ENCODE measurements at places on chromosomes 16 and 17. TPM values are rescaled to one million over a fixed set of nuclear protein-coding genes. Genes with fewer than 3 reads are reported as not detected.

KRTAP3-2 gene
- total RNA-seq, result not detected

WFDC1 gene
- not detected for total RNA-seq

DNA sequence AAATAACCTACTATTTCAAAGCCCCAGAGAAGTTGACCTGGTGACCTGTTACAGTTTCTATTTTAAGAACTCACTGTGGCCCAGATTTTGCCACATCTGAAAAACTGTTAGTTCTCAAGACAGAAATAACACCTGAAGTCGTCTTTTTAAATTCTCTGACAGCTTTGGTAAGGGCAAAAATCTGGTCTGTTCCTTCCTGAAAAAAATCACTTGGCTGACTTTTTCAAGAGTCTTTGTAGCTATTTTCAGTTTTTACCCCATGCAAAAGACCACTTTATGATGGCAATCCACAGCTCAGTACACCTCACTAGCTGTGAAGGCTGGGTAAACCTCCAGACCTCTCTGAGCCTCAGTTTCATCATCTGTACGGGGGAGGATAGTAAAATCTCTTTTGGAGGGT, 60.7 kb upstream of the SREBF1 start:
- H3K27ac ChIP-seq, result no peak overlapping the region
- H3K27me3 ChIP-seq, result no peaks in the 10 kb centered on the region
- H3K4me1 ChIP-seq, result peaks cover 15% of the 10 kb centered on the region

HLF gene
- 5.1 TPM for total RNA-seq

AXIN1 gene
- 38.2 TPM for total RNA-seq

DNA sequence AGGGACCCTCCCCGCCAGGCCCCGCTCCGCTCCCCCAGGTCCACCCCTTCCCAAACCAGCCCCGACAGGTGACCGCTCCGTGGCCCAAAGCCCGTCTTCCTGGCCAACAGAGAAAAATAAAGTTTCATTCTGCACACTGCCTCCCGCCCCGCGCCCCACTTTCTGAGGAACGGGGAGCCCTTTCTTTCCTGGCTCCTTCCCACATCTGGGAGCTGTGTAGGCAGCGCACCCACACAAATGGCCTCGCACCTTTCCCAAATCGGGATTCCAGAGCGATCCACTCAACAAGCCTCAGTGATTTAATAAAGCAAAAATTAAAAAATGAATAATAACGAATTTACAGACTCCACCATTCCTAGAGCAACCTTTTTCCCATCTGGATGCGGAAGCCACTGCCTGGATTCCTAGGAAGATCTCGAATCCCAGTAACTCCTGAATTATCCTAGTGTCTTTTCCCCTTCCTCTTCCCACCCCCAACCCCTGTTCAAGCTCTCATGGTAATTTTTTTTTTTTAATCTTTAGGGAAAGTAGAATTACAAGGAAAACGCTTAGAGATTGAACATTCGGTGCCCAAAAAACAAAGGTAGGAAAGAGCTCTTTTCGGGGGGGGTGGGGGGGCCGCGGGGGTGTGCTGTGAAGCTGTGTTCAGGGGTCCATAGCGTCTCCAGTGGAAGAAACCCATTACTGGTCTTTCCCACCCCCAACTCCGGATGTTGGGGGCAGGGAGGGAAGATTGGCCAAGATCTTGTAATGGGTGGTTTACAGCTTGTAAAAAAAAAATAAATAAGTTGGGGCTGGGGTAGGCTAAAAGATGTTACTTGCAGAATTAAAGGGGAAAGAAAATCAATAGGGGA, 1.6 kb downstream of the IGF2BP1 start:
- H3K4me3 ChIP-seq, result peak overlapping the region; percentile 97
- no peaks in the 10 kb centered on the region for H3K27me3 ChIP-seq
- peak overlapping the region; percentile 100 for H3K27ac ChIP-seq
- peaks cover 52% of the 10 kb centered on the region for H3K36me3 ChIP-seq

- no peak overlapping the region for H3K4me3 ChIP-seq
- DNase-seq, result peak; percentile 52
- H3K27ac ChIP-seq, result no peak overlapping the region
These were observed 5.2 kb downstream of the CISD3 start for GRCh38 chr17:38735161-38735997.

DNA sequence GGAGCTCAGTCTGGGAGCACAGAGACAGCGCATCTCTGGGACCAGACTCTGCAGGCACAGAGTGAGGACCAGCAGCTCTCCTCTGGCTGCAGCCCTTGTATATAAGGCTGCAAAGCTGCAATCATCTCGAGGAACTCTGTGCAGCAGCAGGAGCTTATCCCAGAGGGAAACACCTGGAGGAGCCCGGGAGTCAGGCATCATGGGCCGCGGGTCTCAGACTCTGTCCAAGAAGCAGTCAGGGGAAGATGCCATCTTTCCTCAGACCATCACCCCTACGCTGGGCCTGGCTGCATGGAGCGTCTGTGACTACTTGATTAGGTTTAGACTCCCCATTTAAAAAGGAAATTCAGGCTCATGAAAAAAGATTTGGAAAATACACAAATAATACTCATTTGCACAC, 122.0 kb downstream of the IRF8 start:
- no peaks in the 10 kb centered on the region for H3K4me1 ChIP-seq
- DNase-seq, result no peak
- H3K4me3 ChIP-seq, result no peak overlapping the region
- no peaks in the 10 kb centered on the region for H3K36me3 ChIP-seq

DNA sequence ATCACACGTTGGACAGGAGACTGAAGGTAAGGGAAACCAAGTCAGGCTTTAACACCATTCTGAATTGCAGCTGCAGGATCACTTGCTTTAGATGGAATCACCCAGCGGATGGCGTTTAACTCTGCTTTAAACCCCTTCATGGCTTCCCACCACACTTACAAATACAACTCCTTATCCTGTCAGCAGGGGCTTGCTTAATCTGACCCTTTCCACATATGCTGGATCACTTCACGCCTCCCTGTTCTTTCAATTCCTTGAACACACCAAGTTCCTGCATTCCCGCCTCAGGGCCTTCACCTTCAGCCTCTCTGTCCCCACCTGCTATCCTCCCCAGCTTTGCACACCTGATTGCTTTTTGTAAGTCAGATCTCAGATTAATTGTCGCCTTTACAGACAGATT, 442.2 kb downstream of the MAF start:
- H3K4me3 ChIP-seq, result no peak overlapping the region
- H3K4me1 ChIP-seq, result no peaks in the 10 kb centered on the region
- DNase-seq, result no peak
- H3K36me3 ChIP-seq, result no peaks in the 10 kb centered on the region

All from A673 (cell line).